NCI-H524 treated with DMSO at 0.1 percent for 48 hours (cell line): ENCODE measurements at places on chromosomes 2 and 18.

GRCh38 chr2:99810225-99810624, 320.4 kb upstream of the REV1 start:
- DNase-seq, result no peak

DNA sequence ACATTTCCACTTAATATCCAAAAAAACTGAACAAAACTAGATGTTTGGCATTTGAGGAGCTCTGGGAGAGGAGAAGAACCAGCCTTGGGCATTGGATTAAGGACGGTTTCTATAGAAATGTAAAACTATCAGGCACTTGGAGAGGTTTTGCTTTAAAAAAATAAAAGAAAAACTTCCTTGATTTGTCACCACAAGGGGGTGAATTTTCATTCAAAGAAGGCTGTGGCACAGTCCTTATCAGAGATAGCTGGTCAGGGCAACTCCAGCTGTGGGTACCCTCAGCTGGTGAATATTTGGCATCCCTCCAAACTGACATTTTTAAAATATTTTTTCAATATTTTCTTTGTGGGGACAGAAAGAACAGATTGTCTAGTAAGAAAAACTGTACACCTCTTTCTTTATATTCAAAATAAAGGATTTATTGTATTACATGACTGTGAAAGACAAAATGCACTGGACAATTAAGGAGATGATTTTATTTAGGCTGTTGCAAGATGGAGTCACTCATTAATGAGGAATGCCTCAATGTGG, 46.1 kb upstream of the TBC1D8 start:
- DNase-seq, result no peak

GRCh38 chr2:102187496-102188150, 800 bp downstream of the IL1RL2 start:
- no peak for DNase-seq

DNA sequence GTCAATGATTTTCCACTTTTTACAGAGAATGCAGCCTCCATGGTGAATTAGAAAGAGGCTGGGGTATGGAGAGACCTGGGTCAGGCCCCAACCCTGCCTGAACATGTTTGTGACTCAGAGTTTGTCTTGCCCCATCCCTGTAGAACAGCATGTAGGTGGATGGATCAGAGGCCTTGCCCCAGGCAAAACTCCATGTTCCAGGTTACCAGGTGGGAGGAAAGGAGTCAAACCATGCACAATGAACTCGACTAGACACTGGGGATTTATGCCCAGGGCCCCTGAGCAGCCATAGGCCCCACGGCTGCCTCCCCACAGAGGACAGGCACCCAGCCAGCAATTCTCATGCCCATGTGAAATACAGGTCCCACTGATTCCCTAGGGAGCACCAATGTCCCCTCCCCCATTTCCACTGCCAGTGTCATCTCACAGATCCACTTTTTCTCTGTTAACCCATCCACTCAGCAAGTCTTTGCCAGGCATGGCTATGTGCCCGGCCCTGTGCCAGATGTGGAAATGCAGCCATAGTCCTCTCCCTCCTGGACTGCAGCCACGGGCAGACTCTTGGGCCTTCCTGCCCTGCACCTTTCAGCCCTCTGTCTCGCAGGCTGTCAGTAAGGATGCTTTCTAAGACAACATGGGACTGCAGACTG, 737.8 kb upstream of the HS6ST1 start:
- DNase-seq, result no peak

DNA sequence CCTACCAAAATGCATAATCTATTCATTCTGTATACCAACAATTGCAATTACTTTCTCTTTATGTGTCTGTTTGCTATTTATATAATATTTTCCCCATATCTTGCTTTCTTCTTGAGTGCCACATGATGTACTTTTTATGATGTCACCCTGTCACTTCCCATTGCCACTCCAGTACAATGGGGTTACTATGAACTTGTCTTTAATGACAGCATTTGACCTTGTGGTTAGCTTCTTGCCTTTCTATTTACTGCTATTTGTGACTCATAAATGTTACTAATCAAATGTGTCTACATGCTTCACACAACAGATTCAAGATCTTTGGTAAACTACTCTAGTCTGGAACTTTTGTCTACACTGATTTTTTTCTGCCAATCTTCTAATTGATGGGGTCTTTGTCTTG, 486.3 kb downstream of the NR4A2 start:
- DNase-seq, result no peak

GRCh38 chr2:144510294-144510991, 9.5 kb downstream of the ZEB2 start:
- no peak for DNase-seq

DNA sequence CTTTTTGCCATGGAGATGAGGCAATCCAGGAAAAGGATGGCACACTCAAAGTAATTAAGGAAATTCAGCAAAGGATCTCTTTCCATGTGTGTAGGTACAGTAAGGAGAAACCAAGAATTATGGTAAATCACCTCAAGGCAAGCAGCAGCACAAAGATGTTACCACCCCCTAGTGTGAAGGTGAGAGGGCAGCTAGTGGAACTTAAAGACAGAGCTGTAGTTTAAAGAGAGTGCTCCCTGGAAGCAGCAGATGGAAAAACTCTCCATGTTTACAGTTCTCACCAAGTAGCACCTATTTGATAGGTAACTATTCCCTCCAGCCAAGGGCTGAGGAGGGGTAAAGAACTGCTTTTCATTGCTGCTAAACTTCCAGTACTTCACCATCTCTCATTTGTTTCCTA, 860.4 kb upstream of the CRIM1 start:
- DNase-seq, result no peak

DNA sequence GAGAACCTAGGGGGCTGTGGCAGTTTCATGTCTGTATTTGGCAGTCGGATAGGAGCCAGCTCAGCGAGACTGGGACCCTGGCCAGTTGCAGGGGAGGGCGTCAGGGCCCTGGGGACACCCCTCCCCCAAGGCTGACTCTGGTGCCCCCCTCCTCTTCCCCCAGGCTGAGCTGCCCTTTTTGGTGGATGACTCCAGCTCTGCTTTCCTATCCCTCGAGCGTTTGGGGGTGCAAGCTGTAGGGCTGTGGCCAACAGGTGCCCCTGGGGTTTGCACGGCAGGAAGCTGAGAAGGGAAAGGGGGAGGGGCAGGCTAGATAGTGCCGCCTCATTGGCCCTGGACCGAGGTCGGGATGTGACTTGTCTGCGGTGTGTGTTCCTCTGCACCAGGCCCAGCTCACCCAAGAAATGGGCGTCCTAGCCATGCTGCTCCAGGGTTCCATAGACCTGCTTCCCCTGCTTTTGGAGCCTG, 26.4 kb downstream of the SPEG start:
- no peak for DNase-seq

- DNase-seq, result no peak
Measured at GRCh38 chr2:75053484-75054112, 95.2 kb downstream of the POLE4 start.

DNA sequence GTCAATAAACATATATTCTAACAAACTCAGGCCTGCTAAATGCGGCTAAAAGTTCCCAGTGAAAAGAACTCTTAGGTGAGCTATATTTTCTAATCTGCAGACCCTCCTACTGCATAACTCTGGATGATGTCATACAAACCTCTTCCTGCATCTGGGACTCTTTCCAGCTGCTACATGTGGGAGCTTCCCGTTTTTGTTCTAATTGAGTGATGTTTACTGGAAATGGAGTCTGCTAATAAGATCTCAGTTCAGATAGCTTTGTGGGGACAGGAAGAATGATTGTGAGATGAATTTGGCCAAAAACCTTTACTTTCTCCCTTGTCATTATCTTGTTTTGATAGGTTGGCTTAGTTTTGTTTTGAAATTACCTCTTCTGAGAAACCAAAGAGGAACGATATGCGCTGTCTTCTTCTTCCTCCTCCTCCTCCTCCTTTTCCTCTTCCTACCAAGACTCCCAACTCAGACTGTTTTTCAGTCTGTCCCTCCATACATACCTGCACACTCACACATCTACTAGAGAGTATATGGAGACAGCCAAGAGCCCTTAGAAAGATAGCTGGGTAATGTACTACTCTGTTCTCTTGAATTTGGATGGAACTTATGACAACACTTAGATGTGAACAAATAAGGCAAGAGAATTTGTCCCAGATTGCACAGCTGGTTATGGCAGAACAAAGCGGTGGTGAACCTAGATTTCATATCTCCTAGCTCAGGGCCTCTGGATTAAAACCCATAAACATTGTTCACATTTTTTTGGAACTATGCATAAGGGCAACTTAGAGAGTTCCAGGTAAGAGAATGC, 39.8 kb upstream of the AAK1 start:
- DNase-seq, result no peak

GRCh38 chr2:165376571-165376975, 92.9 kb upstream of the CSRNP3 start:
- no peak for DNase-seq

DNA sequence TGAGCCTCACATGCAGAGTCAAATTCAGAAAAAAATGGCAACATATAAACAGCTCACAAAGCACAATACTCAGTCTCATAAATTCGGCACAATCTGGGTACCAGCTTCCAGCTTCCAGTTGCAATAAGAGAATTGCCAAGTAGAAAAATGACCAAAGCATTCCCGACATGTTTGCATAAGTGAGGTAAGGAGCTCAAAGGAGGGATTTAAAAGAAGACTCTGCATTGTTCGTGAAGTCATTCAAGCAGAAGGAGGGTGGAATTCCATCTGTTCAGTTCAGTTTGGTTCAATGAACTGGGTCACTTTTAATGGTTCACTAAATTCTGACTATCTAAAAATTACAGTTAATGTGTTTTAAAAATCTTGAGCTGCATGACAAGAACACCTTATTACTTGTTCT, 106.7 kb upstream of the KLHL14 start:
- DNase-seq, result no peak

DNA sequence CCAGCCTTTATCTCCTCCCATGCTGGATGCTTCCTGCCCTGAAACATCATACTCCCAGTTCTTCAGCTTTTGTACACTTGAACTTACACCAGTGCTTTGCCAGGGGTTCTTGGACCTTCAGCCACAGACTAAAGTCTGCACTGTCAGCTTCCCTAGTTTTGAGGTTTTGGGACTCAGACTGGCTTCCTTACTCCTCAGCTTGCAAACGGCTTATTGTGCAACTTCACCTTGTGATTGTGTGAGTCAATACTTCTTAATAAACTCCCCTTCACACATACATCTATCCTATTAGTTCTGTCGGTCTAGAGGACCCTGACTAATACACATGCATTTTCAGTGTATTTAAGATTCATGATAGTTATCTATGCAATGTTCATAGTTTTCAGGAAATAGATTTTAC, 35.8 kb upstream of the ZNF804A start:
- no peak for DNase-seq

GRCh38 chr18:25261768-25262167, 90.2 kb downstream of the ZNF521 start:
- DNase-seq, result no peak

GRCh38 chr18:79819968-79820351, 22.2 kb downstream of the KCNG2 start:
- no peak for DNase-seq

DNA sequence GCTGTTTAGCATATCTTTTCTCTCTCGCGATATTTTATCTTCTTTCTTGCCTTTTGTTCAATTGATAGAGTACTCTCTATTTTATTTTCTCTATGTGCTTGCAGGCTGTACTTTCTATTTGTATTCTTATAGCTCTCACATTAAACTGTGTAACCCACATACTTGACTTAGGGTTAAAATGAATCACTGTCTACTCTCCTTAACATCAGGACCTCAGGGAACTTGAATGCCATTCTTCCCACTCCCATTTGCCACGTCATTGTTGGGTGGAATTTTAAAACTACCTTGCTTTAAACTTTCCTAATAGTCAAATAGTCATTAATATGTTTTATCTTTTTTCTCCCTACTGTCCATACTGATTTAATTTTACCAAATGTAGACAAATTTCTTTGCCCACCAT, 269.7 kb downstream of the ALPK2 start:
- DNase-seq, result no peak

- no peak for DNase-seq
Measured at GRCh38 chr2:118320658-118321057, 232.4 kb downstream of the INSIG2 start.

DNA sequence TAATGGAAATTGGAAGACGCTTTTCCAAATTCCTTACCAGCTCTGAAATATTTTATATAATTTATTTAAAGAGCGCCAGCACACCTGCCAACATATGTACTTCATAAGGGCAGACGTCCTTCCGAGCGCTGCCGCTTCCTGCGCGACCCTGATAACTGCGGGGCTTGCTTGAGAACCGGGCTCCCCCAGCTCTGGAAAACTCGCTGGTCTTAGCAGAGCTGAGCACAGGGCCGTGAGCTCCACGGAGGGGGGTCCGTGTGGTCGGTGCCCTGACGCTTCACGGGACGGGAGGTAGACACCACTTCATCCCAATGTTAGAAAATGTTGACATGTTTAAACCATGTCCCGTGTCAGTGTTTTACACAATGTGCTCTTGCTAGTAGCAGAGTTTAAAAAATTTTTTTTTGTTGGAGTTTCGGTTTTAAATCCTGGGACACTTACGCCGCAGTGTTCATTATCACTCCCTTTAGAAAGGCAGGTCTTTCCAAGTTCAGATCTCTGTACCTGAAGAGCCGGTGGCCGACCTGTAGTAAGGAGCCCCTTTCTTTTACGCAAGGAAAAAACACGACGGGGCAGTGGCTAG, 1.6 kb downstream of the NFATC1 start:
- DNase-seq, result no peak
